ENCODE measurements at places on chromosomes 4 and X.

DNA sequence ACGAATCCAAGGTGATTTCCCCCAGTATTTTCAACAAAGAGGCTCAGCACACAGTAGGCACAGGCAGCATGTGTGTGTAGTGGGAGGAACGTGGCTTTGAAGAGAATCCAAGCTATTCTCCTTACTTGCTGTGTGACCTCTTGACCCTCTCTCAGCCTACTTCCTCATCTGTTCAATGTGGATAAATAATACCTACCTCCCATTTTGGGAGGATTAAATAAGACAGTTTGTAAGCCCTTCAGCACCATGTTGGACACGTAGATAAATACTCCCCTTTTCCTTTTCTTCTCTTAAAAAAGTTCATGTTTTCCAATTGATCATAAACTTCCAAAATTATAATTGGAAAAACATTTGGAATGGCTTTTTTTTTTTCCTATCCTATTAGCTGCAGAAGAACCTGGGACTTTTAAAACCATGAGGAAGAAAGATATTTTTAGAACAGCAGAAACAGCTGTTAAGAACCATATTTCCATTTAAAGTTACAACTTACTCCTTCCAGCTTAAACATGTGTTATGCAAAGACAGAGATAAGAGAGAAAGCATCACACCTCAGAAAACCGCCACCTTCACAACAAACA lies 56.1 kb upstream of the TMEM131L start:
- no peak for DNase-seq

- no peak for DNase-seq
Observed at GRCh38 chrX:78931814-78932213, 13.4 kb upstream of the P2RY10 start.

DNA sequence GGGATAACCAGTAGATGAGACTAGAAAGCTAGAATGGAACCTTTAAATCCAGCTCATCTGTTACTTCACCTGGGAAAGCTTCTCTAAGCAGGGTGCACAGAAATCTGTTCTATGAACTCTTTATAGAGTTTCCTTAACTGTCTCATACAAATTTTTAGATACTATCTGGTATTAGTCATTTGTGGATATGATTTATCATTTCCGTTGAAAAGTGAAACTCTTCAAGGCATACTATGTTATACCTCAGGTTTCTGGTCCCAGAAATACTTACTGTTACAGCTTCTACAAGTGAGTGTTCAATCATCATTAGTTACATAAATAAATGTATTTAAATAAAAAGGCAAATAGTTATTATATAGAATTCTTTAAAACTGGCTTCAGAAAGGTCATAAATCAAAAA lies 298.3 kb upstream of the AGA start:
- DNase-seq = no peak

DNA sequence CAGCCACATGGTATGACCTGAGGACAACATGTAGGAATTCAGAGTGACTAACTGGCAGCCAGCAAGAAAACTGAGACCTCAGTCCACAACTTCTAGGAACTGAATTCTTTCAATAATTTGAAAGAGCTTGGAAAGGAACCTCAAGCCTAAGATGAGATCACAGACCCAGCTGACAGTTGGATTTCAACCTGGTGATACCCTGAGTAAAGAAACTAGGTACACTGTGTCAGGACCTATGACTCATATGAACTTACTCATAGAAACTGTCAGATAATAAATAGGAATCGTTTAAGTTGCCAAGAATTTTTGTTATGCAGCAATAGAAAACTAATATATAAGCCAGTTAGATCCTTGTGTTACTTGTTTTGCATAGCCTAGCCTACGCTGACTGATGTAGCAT lies 102.4 kb upstream of the DCAF12L1 start:
- no peak for DNase-seq

DNA sequence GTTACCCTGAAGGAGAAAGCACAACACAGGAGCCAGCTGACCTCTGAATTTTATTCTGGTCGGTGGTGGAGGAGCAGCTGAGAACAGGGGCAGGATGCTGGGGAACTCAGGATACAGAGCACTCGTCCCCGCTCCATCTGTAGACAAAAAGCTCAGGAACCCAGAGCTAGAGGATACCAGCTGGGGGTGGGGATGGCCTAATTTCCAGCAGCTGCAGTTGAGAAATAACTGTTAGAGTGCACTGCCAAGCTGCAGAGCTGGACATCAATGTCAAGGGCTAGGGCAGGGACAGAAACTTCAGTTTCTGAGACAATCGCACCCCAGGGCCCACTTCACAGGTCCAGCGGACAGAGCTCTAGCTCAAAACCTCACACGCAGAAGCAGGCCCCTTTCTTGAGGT lies 122.1 kb upstream of the GUCY1A1 start:
- no peak for DNase-seq

DNA sequence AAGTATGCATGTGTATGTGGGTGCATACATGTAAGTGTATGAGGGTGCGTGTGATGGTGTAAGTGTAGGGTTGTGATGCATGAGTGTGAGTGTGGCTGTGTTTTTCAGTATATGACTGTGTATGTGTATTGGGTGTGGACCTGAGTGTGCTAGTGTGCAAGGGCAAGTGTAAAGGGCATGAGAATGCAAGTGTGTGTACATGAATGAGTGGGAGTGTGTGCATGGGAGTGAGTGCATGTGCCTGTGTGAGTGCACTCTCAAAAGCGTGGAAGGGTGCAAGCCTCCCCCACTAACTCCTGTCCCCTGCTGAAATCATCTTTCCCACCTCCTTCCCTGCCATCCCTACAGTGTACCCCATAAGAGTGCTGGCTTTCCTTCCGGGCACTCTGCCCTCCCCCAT lies 225.1 kb upstream of the PRKX start:
- DNase-seq = no peak

- no peak for DNase-seq
Observed at GRCh38 chrX:39736216-39737211, 361.2 kb downstream of the BCOR start.
